H1 (cell line): ENCODE measurements at places on chromosomes 3 and 15.
A peak's percentile ranks its signal among the peaks of the same experiment; 100 is the strongest.

- no peaks in the 10 kb centered on the region for H3K27me3 ChIP-seq
- H3K27ac ChIP-seq: no peak overlapping the region
- H3K36me3 ChIP-seq: no peaks in the 10 kb centered on the region
- H3K4me1 ChIP-seq: no peaks in the 10 kb centered on the region; the same call in 1 of the 2 replicates
Measured at GRCh38 chr3:104460477-104461406, 906.0 kb upstream of the ALCAM start.

DNA sequence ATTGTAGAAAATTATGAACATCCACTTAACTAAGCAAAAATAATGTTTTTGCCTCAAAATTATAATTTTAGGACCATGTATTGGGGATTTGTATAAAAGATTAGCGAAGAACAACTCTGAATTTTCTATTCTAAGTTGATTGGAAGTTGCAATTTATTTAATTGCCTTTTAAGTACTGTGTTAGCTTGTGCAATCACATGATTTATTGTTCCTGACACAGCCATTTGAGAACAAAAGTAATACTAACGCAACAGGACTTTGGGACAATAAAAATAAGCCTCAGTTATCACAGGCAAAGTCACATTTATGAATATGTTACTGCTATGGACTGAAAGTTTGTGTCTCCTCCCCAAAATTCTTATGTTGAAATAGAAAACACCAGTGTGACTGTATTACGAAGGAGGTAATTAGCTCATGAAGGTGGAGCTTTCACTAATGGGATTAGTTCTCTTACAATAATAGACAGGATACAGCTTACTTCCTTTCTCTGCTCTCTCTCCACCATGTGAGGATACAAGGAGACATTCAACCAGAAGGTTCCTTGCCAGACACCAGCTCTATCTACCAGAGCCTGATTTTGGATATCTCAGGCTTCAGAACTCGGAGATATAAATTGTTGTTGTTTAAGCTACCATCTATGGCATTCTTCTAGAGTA, 745.9 kb downstream of the ZBBX start:
- H3K4me1 ChIP-seq: no peaks in the 10 kb centered on the region
- no peaks in the 10 kb centered on the region for H3K27me3 ChIP-seq
- H3K36me3 ChIP-seq: no peaks in the 10 kb centered on the region
- no peak overlapping the region for H3K4me3 ChIP-seq
- no peak overlapping the region for H3K27ac ChIP-seq
- DNase-seq: no peak

DNA sequence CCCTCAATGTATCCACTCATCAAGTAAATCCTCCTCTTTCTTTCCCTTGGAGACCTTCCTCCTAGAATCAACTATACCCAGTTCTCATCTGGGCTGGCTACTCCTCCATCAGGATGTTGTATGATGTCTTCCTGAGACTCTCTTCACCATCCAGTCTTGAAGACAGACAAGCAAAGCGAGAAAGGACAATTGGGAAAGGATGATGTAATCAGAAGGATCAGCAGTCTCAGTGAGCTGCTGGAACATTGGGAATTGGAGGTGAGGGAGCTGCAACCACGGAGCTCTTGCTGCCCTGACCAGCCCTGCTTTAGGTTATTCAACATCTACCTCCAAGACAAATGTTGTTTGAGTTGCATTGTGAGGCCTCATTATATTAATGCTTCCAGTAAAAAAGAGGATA, 48.0 kb upstream of the UBP1 start:
- no peaks in the 10 kb centered on the region for H3K4me1 ChIP-seq
- no peaks in the 10 kb centered on the region for H3K27me3 ChIP-seq
- H3K4me3 ChIP-seq: no peak overlapping the region
- no peaks in the 10 kb centered on the region for H3K36me3 ChIP-seq

- H3K36me3 ChIP-seq: no peaks in the 10 kb centered on the region
- H3K4me3 ChIP-seq: no peak overlapping the region
- no peak overlapping the region for H3K27ac ChIP-seq
- no peak for DNase-seq
- H3K27me3 ChIP-seq: no peaks in the 10 kb centered on the region
- no peaks in the 10 kb centered on the region for H3K4me1 ChIP-seq
Measured at GRCh38 chr15:27036210-27036609, 65.2 kb downstream of the GABRG3 start.

- H3K27me3 ChIP-seq: no peaks in the 10 kb centered on the region
- no peaks in the 10 kb centered on the region for H3K36me3 ChIP-seq
- no peak for DNase-seq
- no peak overlapping the region for H3K4me3 ChIP-seq
- H3K4me1 ChIP-seq: no peaks in the 10 kb centered on the region
Measured at GRCh38 chr15:97143592-97144376, 813.3 kb downstream of the NR2F2 start.

- H3K27me3 ChIP-seq: no peaks in the 10 kb centered on the region
- no peaks in the 10 kb centered on the region for H3K36me3 ChIP-seq
- no peak overlapping the region for H3K27ac ChIP-seq
- H3K4me1 ChIP-seq: peaks cover 23% of the 10 kb centered on the region; the same call in 1 of the 2 replicates
Measured at GRCh38 chr3:110753516-110753915, 318.1 kb upstream of the NECTIN3 start.

- no peaks in the 10 kb centered on the region for H3K36me3 ChIP-seq
- H3K4me3 ChIP-seq: no peak overlapping the region
- DNase-seq: no peak
- H3K27ac ChIP-seq: no peak overlapping the region
Measured at GRCh38 chr3:134341389-134341788, 32.9 kb downstream of the AMOTL2 start.

DNA sequence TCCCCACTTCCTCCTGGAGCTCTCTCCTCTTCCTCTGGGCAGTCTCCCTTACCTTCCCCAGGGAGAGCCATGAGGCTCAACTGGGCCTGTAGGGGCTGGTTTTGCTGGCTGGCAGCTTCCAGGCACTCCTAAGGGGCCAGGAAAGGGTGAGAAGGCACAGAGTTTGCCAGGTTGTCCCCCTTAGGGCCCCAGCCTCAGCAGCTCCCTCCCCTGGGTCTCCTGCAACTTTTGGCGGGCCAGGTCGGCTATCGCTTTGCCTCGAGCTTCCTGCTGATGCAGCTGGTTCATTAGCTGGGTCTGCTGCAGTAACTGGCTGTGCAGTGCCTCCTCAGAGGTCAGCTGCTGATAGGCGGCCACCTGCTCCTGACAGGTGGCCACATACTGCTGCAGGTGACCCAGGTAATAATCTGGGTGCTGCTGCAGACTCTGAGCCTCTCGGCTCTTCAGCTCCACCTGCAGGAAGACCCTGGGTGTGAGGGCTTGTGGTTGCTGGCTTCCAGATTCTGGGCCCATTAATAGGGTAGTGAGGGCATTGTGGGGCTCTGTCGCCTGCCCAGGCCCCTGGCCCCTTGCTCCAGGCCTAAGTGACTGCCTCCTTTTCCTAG, 29.7 kb upstream of the OR4F6 start:
- H3K27me3 ChIP-seq: no peaks in the 10 kb centered on the region
- no peaks in the 10 kb centered on the region for H3K4me1 ChIP-seq
- DNase-seq: peak; percentile 72
- no peak overlapping the region for H3K27ac ChIP-seq

GRCh38 chr15:81235276-81236123, 38.8 kb downstream of the IL16 start:
- DNase-seq: no peak
- no peaks in the 10 kb centered on the region for H3K4me1 ChIP-seq
- H3K4me3 ChIP-seq: no peak overlapping the region
- no peaks in the 10 kb centered on the region for H3K36me3 ChIP-seq
- H3K27me3 ChIP-seq: no peaks in the 10 kb centered on the region

DNA sequence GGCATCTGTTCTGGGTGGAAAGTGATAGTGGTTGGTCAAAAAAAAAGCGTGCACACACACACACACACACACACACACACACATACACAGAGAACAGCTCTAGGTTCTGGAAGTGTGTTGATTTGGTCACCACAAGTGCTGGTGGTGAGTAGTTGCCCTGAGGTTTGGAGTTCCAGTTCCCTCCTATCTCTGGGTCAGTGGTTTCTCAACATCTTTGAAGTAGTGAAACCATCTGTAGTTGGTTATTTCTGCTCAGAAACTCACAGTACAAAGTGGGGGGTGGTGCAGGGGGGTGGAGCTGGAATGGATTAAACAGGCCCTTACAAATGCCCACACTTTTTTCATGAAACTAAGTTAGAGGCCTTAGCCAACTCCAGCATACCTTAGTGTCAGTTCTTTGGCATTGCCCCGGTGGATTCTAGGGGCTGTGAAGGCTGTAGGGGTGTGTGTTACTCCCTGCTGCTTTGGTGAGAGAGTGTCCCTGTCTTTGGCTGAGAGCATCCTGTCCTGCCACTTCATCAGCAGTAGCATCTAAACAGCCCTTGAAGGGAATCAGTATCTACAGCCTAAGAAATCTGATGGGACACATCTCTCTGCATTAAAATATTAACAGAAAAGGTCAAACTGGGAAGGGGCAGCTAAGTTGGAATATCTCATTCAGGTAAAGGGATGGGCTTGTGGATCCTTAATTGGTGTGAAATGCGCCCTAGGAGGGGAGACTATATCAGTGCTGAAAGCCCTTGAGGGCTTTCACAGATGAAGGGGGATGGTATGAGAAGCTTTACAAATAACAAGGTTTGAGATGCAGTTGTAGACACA, 20.6 kb downstream of the SMAD3 start:
- DNase-seq: no peak
- H3K4me3 ChIP-seq: no peak overlapping the region
- H3K36me3 ChIP-seq: no peaks in the 10 kb centered on the region; the same call in 1 of the 2 replicates
- H3K27me3 ChIP-seq: no peaks in the 10 kb centered on the region

- H3K27ac ChIP-seq: no peak overlapping the region
- H3K4me1 ChIP-seq: no peaks in the 10 kb centered on the region
- no peak overlapping the region for H3K4me3 ChIP-seq
- DNase-seq: no peak
Measured at GRCh38 chr3:89340408-89340807, 233.0 kb downstream of the EPHA3 start.

DNA sequence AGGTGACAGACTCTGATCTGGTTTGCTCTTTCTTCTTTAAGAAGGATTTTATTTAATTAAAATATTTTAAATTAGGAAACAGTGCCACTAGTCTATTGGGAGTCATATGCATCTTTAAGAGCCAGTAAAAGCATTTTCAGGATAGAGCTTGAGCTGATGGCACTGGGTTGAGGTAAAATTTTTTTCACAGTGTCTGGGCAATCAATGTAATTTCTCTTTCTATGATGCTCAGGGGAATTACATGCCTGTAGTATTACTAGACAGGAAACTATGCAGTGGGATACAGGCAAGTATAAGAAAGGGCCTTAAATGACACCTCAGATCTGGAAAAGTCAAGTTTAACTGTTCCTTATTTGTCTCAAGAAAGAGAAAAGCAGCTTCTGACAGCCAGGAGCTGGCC, 76.4 kb downstream of the GAP43 start:
- no peaks in the 10 kb centered on the region for H3K27me3 ChIP-seq
- H3K4me3 ChIP-seq: no peak overlapping the region
- H3K4me1 ChIP-seq: peaks cover 2% of the 10 kb centered on the region; the same call in 1 of the 2 replicates
- H3K36me3 ChIP-seq: no peaks in the 10 kb centered on the region
- no peak for DNase-seq
- no peak overlapping the region for H3K27ac ChIP-seq

DNA sequence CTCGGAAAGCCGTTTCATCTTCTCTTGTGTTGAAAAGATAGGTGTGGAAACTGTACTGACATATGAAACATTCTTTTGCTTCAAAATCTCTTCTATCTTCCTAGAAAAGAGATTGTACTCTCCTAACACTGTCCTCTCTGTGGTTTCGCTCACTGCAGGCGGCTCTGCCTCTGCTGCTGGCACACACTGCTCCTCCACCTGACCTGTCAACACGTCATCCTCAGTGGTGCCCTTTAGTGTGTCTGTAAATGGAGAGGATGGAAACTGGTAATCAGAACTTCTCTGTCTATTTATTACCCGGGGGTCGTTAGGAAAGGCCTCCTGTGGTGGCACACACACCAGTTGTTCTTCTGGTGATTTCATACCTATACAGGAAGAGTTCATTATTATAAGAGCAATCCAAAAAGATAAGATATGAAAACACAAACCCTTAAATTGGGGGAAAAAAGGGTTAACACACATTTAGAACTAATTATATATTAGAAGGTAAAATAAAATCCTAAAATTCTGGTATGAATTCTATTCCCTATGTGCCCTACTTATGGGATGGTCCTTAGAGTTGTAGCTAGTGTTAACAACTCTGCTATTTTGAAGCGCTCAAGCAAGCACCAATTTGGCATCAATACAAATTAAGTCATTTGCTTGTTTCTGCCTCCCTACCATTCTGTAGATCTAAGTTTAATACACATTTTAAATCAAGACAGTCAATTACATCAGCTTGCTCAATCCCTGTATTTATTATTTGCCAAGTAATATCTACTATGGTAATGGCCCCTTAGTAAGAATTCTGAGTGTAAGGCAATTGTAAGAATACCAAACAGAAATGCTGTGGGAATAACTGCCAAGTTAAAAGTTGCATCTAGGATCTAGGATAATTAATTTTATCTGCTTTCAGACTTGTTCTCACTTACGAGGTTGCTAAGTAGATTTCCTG, 49.2 kb downstream of the TASOR start:
- H3K4me3 ChIP-seq: no peak overlapping the region
- no peak for DNase-seq
- H3K36me3 ChIP-seq: peaks cover 22% of the 10 kb centered on the region
- H3K27me3 ChIP-seq: no peaks in the 10 kb centered on the region
- H3K27ac ChIP-seq: no peak overlapping the region
- H3K4me1 ChIP-seq: no peaks in the 10 kb centered on the region

GRCh38 chr3:115018694-115019093, 128.4 kb downstream of the ZBTB20 start:
- no peaks in the 10 kb centered on the region for H3K4me1 ChIP-seq
- H3K36me3 ChIP-seq: no peaks in the 10 kb centered on the region
- no peaks in the 10 kb centered on the region for H3K27me3 ChIP-seq
- DNase-seq: no peak
- H3K4me3 ChIP-seq: no peak overlapping the region
